ENCODE measurements at places on chromosomes 11 and 22.

GRCh38 chr11:6911948-6912347 lies 8.9 kb upstream of the OR2D3 start:
- DNase-seq, result peak; percentile 6

- no peak for DNase-seq
Observed at GRCh38 chr11:116551576-116551975, 221.2 kb downstream of the BUD13 start.

GRCh38 chr11:125517116-125517770 lies 21.2 kb upstream of the FEZ1 start:
- DNase-seq, result peak; percentile 4

- peak; percentile 13 for DNase-seq
Observed at GRCh38 chr11:86408845-86409244, 34.2 kb downstream of the CCDC81 start.

GRCh38 chr11:78390809-78391208 lies 26.8 kb downstream of the GAB2 start:
- no peak for DNase-seq

- DNase-seq, result no peak
Observed at GRCh38 chr11:101442936-101443521, 140.8 kb downstream of the TRPC6 start.

GRCh38 chr11:104134745-104135144 lies 29.2 kb downstream of the PDGFD start:
- DNase-seq, result peak; percentile 37

GRCh38 chr11:133710681-133711240 lies 134.6 kb downstream of the SPATA19 start:
- DNase-seq, result no peak

GRCh38 chr11:119121811-119122124 lies 388 bp downstream of the HINFP start:
- no peak for DNase-seq

DNA sequence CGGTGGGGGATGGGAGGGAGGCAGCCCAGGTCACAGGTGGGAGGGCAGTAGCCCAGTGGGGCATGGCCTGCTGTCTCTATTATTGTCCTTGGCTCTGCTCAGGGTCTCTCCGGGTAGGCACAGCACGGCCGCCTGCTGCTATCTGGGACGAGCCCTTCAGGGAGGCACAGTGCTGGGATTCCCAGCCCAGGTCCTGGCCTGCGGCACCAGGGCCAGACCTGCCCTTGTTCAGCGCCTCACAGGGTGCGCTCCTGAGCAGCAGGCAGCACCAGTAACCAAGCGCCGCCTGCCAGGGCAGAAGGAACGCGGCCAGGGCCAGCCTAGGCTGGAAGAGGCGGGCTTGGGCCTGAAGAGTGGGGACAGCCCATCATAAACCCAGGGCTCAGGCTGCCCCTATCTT lies 151.0 kb downstream of the MPPED1 start:
- DNase-seq, result no peak

- DNase-seq, result no peak
Observed at GRCh38 chr11:18705651-18706281, 7.2 kb downstream of the TMEM86A start.

DNA sequence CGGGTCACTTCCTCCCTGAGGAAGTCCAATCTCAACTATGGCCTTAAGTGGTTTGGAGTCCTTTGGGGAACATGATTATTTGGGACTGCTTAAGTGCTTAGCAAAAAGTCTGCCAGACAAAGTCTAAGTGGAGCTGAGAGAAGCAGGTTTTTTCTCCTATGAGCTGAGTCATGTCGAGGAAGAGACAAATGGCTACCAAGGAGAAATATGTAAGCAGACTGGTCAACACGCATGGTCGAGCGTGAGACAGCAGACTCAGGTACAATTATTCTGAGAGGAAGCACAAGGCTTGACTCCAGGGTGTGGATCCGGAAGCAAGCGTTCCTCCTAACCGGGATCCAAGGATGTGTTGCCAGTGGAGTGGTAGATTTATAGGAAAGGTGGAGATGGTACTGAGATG lies 30.6 kb downstream of the UBASH3B start:
- DNase-seq, result no peak

DNA sequence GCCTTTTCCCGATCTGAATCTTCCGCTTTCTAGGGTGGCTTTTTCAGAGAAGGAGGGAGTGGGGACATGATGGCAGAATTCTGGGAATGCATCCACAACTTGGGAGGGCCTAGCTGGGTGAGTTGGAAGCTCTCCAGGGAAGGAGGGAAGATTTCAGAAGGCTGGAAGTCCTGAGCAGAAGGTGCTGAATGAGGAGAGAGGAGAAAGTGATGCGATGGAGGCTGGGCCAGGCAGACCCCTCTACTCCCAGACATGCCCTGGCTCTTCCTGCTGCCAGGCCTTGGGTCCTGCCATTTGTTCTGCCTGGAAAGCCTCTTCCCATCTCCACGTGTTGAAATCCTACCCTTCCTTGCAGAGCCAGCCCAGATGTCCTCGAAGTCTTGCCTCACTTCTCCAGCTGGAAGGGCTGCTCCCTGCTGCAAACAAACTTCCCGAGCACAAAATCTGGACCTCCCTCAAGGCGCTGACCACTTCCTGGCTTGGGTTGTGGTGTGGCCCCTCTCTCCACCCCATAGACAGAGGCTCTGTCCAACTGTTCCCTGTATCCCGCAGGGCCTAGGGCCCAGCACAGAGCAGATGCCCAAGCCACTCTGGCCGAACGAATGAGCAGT lies 16.8 kb downstream of the LRRC32 start:
- peak; percentile 84 for DNase-seq

DNA sequence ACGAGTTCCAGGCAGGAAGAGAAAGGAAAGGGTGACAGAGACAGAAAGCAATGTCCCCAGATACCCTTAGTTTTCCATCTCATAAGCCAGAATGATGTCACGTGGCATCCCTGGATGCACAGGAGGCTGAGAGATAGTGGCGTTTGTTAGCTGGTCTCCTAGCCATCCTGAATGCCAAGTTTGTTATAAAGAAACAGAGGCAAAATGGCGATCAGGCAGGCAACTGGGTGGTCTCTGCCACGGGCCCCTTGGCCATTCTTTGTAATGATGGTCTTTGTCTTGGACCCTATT lies 5.3 kb downstream of the SMIM38 start:
- no peak for DNase-seq

DNA sequence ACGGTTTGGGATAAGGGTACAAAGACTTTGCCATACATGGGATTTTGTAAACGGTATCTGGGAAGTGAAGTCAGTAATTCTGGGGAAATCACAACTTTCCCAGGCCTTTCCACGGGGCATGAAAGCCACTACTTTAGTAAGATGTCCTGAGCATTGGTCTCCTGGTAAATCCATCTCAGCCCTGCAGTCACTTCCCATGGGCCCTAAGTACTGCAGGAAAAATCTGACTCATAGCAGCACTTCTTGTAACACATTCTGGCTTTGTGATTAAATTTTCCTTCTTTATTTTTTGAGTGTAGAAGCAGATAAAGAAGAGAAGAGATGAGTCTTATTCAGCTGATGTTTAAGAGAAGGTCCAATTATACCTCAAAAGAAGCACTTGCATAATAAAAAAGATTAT lies 67.6 kb downstream of the BLID start:
- DNase-seq, result no peak

GRCh38 chr22:37639070-37639760 lies at the start of gene SH3BP1:
Gene SH3BP1, plus strand, starts transcription at chr22:37639669. Its CDS starts 119 bp downstream, at chr22:37639788.
- DNase-seq, result no peak

DNA sequence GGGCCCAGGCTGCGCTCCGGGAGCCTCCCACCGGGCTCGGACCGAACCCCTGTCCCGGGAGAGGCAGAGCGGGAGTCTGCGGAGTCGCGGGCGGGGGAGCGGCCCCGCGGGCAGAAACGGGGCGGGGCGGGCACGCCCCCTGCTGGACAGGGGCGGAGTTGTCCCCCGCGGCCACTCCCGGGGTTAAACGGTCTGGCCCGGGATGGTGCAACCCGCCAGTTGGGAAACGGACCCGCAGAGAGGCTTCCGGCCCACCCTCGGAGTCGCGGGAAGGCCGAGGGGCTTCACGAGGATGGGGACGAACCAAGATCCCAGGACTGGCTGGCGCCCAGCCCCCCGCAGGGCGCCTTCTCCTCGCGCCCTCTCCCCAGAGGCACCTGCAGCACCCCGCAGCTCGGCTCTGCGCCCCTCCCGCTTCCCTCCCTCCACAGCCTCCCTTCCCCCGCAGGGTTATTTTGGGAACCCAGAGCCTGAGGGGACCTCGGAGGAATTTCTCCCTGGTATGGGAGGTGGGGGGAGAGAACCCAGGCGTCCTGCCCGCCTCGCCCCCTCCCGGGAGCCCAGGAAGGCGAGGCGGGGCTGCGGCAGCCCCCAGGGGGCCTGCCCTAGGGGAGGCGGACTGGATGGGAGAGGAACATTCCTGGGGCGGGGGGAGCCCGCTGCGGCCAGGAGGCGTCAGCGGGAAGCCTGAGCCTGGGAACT lies 902 bp downstream of the RASGRP2 start:
- peak; percentile 11 for DNase-seq

GRCh38 chr11:1772270-1773130 lies 8.8 kb upstream of the CTSD start:
- peak; percentile 90 for DNase-seq

DNA sequence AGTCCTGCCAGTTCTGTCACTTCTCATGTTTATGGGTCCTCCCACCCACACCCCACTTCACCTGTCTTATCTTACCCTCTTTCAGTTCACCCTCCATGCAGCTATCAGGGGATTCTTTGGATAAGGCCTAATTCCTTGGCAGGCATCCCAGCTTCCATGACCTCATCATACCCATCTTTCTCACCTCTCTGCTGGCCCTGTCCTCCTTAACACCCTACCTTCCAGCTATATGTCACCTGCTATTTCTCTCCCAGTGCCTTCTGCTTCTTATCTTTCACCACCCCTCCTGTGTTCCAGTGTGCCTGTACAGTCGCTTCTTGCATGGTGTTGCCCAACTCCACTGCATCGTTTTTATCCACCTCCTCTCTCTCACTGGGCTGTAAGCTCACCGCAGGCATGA lies 28.3 kb downstream of the SNU13 start:
- no peak for DNase-seq

- no peak for DNase-seq
Observed at GRCh38 chr22:37618072-37618656, 9.5 kb downstream of the GGA1 start.

- no peak for DNase-seq
Observed at GRCh38 chr22:29713156-29713727, 6.6 kb upstream of the CABP7 start.

DNA sequence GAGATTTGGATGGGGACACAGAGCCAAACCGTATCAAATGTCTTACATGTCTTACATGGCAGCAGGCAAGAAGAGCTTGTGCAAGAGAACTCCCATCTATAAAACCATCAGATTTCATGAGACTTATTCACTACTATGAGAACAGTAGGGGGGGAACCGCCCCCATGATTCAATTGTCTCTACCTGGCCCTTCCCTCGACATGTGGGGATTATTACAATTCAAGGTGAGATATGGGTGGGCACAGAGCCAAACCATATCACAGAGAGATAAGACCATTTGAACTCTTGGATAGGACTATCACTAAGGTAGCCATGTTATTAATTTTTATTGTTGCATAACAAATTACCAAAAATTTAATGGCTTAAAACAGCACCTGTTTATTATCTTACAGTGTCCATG lies 611.7 kb downstream of the SOX6 start:
- DNase-seq, result no peak

DNA sequence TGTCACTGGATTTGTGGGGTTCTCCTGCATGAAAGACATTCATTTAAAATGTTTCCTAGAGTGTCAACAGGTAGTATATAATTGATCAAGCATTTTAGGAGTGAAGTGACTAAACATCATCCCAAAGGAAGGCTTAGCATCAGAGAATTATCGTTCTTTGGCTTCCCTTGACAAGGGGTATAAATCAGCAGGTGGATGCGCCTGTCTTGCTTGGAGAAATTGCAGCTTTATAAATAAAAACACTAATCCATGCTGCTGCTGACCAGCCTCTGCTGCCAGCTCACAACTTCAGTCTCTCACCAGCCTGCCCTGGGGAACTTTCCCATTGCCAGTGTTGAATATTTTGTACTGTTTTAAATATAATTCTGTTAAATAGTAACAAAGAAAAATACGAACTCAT lies 1184.7 kb upstream of the TENM4 start:
- DNase-seq, result no peak

- no peak for DNase-seq
Observed at GRCh38 chr11:2123628-2123960, 15.6 kb downstream of the IGF2 start.

DNA sequence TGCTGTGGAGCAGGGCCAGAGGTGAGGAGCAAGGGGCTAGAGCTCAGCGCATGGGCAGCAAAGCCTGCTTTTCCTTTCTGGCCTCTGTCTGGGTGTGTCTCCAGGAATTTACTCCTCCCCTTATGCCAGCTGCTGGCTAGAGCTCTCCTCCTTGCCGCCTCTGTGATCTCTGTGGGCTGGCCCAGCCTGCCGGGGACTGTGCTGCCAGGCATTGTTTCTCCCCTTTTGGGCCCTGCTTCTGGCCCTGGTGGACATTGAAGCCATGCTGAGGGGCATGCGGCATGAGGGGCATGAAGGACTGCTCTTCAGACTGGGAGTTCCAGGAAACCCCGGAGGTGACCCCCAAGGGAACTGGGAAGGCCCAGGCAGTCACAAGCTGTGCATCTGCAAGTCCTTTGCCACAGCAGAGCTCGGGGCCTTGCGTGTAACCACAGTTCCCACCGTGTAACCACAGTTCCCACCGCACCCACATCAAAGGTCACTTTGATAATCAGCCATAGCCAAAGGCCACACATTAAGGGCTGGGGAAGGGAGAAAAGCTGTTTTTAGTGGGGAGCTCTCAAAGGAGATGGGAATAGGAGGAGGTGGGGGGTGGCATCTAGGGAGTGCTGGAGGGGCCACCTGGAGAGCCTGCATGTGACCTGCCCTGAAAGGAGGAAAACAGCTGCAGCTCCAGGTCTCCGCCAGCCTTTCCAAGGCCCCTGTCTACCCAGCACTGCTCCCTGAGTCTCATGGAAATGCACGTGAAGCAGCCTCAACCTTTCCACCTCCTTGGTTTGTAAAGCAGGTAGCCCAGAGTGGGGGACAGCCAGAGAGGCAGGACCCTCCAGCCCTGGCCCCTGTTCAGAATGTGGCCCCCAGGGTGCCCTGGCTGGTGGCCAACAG lies 62.3 kb downstream of the PPFIBP2 start:
- DNase-seq, result no peak

DNA sequence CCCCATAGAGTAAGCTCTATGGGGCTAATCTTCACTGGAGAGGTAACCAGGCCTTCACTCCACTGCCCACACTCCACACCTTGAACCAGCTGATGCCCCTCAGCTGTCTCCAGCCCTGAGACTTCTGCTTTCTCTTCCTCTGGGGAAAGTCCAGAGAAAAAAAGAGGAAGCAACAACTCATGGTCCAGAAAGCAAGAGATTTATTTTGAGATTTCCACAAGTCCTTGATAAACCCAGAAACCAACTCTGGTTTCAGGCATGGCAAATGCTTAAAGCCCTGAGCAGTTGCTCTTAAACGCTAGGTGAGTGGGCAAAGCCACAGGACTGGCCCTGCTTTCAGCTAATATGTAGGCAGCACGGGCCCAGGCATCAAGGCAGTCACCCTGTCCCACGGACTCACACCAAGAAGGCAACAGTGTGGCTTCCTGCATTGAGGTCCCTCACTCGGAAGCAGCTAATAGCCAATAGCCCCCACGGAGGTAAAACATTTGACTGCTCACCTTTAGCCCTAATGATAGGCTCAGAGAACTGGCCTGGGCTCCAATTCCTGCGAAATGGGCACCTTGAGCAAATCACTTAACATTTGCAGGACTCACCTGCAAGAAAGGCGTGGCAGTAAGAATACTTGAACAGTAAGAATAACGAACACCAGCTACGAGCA lies 4.3 kb downstream of the CYB561A3 start:
- no peak for DNase-seq

GRCh38 chr11:122701143-122701542 lies 45.6 kb downstream of the UBASH3B start:
- no peak for DNase-seq

- DNase-seq, result no peak
Observed at GRCh38 chr22:25393121-25393805, 171.2 kb upstream of the GRK3 start.
